ENCODE measurements at places on chromosomes 3 and 15.
A peak's percentile ranks its signal among the peaks of the same experiment; 100 is the strongest.

GRCh38 chr3:116413319-116413718, 32.0 kb downstream of the LSAMP start:
- DNase-seq = no peak

DNA sequence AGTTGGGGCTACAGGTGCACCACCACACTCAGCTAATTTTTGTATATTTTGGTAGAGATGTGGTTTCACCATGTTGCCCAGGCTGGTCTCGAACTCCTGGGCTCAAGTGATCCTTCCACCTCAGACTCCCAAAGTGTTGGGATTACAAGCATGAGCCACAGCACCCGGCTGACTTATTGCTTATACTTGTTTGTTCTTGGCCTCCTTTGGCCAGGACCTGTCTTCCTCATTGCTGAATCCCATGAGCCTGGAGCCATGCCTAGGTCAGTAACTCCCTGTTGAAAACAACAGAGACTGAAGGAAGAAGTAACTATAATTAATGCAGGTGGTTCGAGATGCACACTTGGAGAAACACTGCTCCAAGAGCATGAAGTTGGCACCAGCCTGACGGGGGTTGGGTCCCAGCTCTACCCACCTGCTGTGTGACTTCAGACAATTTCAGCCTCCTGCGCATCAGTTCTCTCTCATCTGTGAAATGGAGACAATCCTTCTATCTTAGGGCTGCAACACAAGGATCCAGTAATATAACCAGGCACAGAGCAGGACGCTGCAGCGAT, 38.9 kb downstream of the CPN2 start:
- DNase-seq = no peak

- no peak for DNase-seq
Measured at GRCh38 chr15:71628988-71629770, 181.2 kb upstream of the NR2E3 start.

DNA sequence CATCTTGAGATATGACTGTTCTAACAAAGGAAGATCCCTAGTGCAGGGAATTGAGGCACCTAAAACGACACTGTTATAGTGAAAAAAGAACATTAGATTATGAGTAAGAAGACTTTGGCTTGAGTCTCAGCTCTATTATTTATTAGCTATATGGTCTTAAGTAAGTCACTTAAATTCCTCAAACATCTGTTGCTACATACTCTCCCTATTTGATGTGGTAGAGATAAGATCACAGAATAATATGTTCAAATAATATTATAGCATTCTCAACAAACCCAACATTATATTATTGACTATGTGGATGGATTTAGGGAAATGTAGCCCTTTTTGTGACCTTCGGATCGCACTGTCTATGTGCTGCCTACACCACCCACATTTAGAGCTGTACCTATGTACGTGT, 136.9 kb downstream of the P2RY1 start:
- DNase-seq = no peak

GRCh38 chr3:33428734-33429133, 11.5 kb downstream of the UBP1 start:
- no peak for DNase-seq

- no peak for DNase-seq
Measured at GRCh38 chr3:38648659-38649499, 608 bp downstream of the SCN5A start.

- peak; percentile 29 for DNase-seq
Measured at GRCh38 chr3:57041674-57042073, 18.8 kb upstream of the SPATA12 start.
